ENCODE measurements at places on chromosomes 16 and 17.

- DNase-seq = no peak
Observed at GRCh38 chr16:27921134-27921533, 142.4 kb downstream of the GSG1L start.

- no peak for DNase-seq
Observed at GRCh38 chr16:46747777-46748651, at the start of gene MYLK3. Gene MYLK3, minus strand, starts transcription at chr16:46748344. Its CDS starts 151 bp downstream, at chr16:46748193.

DNA sequence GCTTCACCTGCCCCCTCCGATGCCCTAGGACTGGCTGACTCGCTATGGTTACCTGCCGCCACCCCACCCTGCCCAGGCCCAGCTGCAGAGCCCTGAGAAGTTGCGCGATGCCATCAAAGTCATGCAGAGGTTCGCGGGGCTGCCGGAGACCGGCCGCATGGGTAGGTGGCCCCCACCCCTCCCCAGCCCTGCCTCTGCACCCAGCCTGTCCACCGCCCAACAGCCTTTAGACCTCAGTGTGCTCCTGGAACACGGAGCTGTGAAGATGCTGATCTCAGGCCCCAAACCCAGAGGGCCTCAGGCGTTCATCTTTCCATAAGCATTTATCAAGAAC lies 993 bp downstream of the MMP25 start:
- no peak for DNase-seq

DNA sequence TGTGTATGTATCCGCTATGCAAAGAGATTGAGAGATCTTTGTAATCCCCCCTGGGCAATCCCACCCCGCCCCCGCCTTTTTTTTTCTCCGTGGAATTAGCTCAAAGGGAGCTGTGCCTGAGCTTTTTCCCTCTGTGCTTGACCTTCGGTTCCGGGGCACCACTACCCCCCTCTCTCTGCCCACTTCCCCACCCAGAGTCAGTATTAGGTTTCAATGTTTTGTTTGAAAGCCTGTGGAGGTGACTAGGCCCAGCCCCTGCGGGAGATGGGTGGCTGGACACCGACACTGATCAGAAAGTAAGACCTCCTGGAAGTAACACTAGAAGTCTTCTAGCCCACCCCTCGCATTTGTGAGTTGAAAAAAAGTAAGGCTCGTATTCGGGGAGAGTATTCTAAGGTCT lies 7.0 kb downstream of the CBLN1 start:
- DNase-seq = no peak

DNA sequence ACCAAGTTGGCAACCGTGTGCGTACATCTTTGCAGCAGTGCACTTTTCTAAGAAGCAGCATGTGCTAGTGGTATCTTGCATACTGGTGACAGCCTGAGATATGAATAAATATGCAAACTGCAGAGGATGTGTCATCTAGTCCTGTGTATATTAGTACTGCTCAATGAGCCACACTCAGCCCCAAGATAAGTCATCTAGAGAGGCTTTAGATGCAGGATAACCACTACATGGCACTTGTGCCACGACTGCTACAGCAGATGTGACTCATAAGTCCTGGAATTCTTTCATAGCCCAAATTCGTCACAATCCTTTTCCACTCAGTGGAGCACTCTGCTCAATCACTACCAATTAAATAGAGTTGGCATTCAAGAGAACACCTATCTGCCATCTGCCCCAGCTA lies 171.5 kb downstream of the AXIN2 start:
- DNase-seq = no peak

DNA sequence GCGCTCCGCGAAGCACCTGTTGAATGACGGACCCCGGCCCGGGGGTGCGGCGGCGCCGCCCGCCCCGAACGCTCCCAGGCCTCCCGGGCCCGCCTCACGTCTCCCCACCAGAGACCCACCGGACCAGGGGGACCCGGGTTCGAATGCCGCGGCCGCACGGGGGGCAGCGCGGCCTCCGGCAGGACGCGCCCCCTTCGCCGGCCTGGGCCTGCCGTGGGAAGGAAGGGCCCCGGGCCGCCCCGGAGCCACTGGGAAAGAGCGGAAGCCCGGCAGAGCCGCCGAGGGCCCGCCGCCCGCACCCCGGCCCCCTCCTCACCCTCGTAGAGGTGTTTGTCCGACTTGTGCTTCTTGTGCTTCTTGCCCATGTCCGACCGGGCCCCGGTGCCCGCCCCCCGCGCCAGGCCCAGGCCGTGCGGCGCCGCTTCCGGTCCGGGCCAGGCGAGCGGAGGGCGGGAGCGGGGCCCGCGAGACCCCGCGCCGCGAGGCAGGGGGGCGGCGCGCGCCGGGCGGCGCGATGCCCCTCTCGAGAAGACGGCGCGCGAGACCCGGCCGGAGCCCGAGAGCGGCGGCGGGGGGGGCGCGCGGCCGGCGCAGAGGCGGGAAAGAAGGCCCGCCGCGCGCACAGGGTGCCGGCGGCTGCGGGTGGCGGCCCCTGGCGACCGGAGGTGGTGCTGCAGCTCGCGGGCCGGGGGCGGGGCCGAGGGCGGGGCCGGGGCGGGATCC lies at the start of gene BRD7:
Gene BRD7 (minus strand): TSS at position 579 of the 723 bp plus-strand sequence. CDS start 214 bp downstream, at position 365.
- no peak for DNase-seq

GRCh38 chr17:14209215-14209614 lies 27.4 kb downstream of the CDRT15 start:
- DNase-seq = no peak

- no peak for DNase-seq
Observed at GRCh38 chr17:63437287-63438091, 8.6 kb downstream of the CYB561 start.

- DNase-seq = peak; percentile 61
Observed at GRCh38 chr17:55527540-55528118, 16.4 kb upstream of the SMIM36 start.

DNA sequence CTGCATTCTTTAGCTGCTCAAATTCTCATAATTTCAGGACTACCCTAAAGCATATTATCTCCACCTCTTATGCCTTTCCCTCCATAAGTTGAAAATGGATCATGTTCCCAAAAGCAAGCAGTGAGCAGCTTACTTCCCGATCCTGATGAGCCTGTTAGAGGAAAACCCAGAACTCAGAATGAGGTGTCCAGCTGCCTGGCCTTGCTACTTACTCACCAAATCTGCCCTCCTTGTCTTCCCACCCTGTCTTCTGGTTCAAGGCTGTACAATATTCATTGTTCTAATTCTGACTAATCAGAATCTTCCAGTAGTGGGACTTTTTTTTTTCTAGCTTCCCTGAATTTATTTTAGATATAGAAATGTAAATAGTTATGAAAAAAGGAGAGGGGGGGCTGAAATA lies 10.8 kb downstream of the LYRM1 start:
- no peak for DNase-seq

DNA sequence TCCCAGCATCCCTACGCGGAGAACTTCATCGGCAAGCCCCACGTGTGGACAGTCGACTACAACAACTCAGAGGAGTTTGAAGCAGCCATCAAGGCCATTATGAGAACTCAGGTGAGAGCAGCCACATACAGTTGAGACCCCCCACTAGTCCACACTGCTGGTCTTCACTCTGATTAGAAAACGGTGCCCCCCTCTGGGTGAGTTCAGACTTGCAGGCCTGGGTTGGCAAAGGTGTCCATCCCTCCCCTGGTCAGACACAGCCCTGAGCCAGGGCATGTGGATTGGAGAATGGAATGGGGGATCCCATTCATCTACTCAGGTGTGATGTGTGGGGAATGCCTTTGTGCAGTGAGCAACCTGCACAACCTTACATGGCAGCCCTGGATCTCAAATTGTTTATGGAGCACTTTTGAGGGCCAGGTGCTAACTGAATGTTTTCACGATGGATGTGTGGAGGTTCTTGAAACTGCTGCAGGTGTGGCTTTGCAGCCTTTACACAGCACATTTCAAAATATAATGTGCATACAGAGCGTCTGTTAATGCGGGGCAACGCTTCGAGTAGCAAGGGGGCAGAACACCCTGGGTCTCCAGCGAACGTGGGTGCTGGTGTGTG lies 72.6 kb downstream of the MGAT5B start:
- DNase-seq = no peak

GRCh38 chr16:22862046-22862445 lies 48.1 kb downstream of the HS3ST2 start:
- no peak for DNase-seq

GRCh38 chr17:61221597-61222471 lies 177.8 kb upstream of the TBX2 start:
- DNase-seq = no peak

DNA sequence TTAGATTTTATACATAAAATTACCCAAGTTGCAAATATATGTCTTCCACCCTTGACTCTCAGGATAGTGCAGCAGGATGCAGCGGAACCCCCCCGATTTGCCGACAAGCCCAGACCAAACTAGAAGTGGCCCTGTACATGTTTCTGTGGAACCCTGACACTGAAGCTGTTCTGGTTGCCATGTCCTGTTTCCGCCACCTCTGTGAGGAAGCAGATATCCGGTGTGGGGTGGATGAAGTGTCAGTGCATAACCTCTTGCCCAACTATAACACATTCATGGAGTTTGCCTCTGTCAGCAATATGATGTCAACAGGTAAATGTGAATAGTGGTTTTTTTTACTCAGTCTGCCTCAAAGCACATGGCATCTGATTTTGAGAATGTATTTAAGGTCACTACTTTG lies 70.7 kb downstream of the OMG start:
- no peak for DNase-seq

DNA sequence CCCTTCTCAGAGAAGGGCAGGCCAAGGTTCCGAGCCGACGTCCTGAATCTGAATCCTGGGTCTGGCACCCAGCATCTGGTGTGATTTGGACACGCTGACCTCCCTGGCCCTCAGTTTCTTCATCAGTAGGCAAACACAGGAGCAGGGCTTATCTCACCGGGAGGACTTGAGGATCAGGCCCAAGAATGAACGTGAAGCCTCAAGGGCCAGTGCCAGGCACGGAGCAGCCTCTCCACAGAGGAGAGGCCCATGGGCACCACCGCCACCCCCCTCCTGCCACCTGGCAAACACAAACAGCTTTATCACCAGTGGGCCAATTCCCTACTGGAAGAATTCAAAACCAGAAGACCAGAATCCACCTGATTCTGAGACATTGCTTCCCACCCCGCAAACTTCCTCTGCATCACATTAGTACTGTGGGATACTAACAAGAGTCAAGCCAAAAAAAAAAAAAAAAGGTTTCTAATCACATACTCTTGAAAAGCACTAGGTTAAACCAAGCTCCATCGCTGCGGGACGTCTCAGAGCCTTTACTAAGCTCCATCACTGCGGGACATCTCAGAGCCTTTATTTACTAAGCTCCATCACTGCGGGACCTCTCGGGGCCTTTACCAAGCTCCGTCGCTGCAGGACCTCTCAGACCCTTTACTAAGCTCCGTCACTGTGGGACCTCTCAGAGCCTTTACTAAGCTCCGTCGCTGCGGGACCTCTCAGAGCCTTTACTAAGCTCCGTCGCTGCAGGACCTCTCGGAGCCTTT lies 68.0 kb upstream of the DOC2B start:
- DNase-seq = no peak

GRCh38 chr17:59428916-59429485 lies 97.5 kb downstream of the YPEL2 start:
- DNase-seq = no peak

GRCh38 chr17:7558544-7559319 lies at the start of gene TNFSF13:
Gene TNFSF13, plus strand, starts transcription at chr17:7558750. Its CDS starts 290 bp downstream, at chr17:7559040.
- no peak for DNase-seq

- DNase-seq = peak; percentile 51
Observed at GRCh38 chr16:23435500-23435899, 17.5 kb downstream of the COG7 start.

DNA sequence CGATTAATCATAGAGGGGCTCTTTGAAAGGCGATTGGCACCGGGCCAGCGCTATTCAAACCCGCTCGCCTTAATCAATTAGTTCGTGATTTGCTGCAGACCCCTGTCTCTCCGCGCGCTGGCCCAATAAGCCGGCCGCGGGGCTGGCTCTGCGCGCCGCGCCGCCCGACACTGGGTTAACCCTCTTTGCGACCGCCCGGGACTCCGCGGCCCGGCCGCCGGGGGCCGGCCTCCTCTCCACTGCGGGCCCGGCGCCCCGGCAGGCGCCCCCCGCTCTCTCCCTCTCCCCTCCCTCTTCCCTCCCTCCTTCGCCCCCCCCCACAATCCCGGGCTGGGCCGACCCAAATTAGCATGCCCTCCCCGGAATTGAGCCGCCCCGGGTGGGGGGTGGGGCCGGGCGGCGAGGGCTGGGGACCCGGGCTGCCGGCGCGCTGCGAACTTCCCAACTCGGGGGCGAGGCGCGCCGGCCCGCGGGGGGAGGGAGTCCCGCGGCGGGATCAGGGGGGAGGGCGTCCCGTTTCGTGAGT lies 428 bp upstream of the SALL1 start:
- peak; percentile 80 for DNase-seq

- no peak for DNase-seq
Observed at GRCh38 chr16:10920726-10921427, 21.4 kb downstream of the DEXI start.

GRCh38 chr17:48929812-48930165 lies 14.9 kb downstream of the SNF8 start:
- no peak for DNase-seq

- no peak for DNase-seq
Observed at GRCh38 chr16:64586781-64587180, 535.1 kb downstream of the CDH11 start.

DNA sequence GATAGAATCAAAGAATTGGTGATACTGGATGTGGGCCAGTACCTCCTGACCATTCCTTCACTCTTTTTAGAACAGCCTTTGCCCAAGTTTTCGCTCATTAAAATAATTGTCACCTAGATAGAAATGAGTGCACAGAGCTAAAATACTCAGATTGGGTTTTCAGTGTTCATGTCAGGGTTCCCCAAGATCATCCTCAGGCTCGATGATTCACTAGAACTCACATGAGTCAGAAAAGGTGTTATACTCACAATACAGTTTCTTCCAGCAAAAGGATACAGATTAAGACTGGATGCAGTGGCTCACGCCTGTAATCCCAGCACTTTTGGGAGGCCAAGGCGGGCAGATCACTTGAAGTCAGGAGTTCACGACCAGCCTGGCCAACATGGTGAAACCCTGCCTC lies 19.9 kb downstream of the ERCC4 start:
- no peak for DNase-seq

DNA sequence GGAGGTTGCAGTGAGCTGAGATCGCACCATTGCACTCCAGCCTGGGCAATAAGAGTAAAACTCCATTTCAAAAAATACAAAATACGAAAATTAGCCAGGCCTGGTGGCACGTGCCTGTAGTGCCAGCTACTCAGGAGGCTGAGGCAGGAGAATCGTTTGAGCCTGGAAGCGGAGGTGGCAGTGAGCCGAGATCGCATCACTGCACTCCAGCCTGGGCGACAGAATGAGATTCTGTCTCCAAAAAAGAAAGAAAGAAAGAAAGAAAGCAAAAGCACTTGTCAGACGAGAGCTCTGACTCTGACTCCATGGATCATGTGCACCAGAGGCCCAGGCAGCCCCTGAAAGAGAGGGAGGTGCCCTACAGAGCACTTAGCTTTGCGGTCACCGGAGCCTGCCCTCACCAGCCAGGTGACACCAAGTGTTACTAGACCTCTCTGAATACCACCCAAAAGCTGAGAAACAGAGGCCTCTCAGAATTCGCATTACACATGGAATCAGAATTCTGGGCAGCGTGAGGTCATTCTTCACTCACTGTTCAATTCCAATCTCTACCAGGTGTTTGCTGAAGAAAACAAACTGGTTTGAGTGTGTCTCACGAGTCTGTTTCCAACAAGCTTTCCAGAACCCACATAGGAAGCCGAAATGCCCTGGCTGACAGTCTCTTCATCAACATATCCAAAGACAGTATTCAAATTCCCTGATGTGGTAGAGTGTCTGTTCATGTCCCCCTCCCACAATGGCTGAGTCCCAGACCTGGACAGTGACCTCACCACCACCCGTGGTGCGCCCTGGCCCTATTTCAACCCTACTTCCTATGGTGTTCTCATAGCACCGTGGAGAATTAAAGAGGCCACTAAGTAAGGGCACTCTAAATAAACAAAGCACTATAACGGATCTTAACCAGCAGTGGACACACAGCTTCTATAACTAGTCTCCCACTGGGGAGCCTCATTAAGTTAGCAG lies 1.5 kb downstream of the FLCN start:
- no peak for DNase-seq

GRCh38 chr17:77488531-77489238 lies 347.9 kb downstream of the SEC14L1 start:
- no peak for DNase-seq
